ENCODE measurements at places on chromosomes 12 and 14. TPM values are rescaled to one million over a fixed set of nuclear protein-coding genes. Genes with fewer than 3 reads are reported as not detected.

Gene FSCB
- total RNA-seq: not detected

- DNase-seq: peak; percentile 79
Observed at GRCh38 chr12:94650143-94651056, at the start of gene TMCC3. Gene TMCC3, minus strand, starts transcription at chr12:94650557. Its CDS starts 127 bp downstream, at chr12:94650430.

- DNase-seq: no peak
Observed at GRCh38 chr14:79167957-79168356, 997.8 kb downstream of the NRXN3 start.

- peak; percentile 100 for DNase-seq
Observed at GRCh38 chr12:118372541-118373495, at the start of gene TAOK3. Gene TAOK3, minus strand, starts transcription at chr12:118372907. Its CDS starts 117,340 bp downstream, at chr12:118255567.
